ENCODE measurements at places on chromosomes 3 and 15.

DNA sequence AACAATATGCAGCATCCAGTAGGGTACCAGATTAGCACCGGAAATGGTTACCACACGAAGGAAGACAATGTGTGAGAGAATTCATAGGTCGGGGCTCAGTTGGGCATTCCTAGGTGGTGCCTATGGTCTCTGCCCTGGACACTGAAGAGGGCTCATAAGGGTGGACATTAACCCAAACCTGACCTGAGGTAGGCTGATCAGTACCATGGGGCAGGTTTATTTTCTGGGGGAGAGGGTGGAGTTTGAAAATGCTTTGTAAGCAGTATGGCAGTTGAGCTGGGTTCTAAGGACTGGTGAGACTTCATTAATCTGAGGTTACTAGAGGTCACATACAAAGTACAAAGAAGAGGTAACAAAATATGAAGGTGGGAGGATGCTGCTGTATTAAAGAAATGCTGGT, 68.4 kb downstream of the RPL22L1 start:
- no peaks in the 10 kb centered on the region for H3K27me3 ChIP-seq
- no peaks in the 10 kb centered on the region for H3K36me3 ChIP-seq
- no peaks in the 10 kb centered on the region for H3K4me1 ChIP-seq

DNA sequence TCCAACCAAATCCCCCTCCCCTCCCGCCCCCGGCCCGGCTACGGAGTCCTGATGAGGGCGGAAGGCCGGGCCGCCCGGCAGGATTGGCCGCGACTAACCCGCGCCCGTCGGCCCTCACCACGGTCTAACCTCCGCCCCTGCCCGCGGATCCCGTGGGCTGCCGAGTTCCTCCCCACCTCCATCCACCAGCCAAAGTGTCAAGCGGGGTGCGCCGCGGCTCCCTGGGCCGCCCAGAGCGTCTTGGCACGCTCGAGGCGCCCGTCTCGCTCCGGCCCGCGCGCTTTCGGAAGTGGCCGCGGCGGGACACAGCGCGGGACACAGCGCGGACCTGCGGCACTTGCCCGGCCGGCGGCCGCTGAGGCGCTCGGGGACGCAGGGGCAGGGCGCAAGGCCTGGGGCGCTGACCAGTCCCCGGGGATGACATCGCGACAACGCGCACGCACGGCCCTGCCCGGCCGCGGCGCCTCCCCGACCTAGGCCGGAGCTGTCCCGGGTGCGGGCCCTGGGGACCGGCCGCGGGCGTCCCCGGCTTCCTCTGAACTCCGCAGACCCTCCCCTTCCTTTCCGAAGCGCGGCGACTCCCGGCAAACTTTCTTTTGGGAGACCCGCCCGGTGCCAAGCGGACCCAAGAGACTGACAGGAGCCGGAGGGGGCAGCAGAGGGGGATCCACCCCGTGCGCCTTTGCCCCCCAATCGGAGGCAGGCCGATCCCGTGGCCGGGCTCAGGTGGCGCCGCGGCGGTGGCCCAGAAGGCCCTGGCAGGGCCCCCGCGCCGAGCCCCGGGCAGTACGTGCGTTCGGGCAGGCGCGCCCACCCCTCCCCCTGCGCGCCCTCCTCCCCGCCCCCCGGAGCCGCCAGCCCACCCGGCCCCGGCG, 112.8 kb upstream of the ICE2 start:
- H3K27ac ChIP-seq = peak overlapping the region; percentile 96
- peak overlapping the region; percentile 57 for H3K4me3 ChIP-seq
- peaks cover 53% of the 10 kb centered on the region for H3K4me1 ChIP-seq
- peak; percentile 20 for DNase-seq
- H3K27me3 ChIP-seq = no peaks in the 10 kb centered on the region

GRCh38 chr3:66989241-66989640, 8.9 kb upstream of the KBTBD8 start:
- no peak for DNase-seq
- H3K36me3 ChIP-seq = no peaks in the 10 kb centered on the region
- no peaks in the 10 kb centered on the region for H3K27me3 ChIP-seq
- H3K27ac ChIP-seq = no peak overlapping the region
- H3K4me3 ChIP-seq = no peak overlapping the region

- no peaks in the 10 kb centered on the region for H3K4me1 ChIP-seq
- no peak for DNase-seq
- H3K27me3 ChIP-seq = no peaks in the 10 kb centered on the region
- no peak overlapping the region for H3K27ac ChIP-seq
- H3K4me3 ChIP-seq = no peak overlapping the region
- H3K36me3 ChIP-seq = no peaks in the 10 kb centered on the region
Observed at GRCh38 chr3:177946936-177947335, 589.3 kb upstream of the KCNMB2 start.

DNA sequence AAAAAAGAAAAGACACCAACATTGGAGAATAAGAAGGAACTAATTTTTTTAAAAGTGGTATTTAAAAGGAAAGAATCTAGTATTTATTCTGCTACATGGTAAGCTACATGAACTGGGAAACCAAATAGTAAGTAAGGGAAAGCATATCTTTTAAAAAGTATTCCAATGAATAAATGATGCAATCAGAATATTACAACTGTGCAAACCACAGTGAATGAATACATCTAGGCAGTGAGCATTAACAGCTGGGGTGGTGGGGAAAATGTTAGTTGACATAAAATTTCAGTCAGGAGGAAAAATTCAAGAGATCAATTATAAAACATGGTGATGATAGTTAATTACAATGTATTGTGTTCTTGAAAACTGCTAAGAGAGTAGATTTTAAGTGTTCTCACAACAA, 16.9 kb downstream of the ICE2 start:
- no peak overlapping the region for H3K27ac ChIP-seq
- DNase-seq = no peak
- no peaks in the 10 kb centered on the region for H3K27me3 ChIP-seq
- H3K4me1 ChIP-seq = no peaks in the 10 kb centered on the region
- H3K4me3 ChIP-seq = no peak overlapping the region

- H3K4me1 ChIP-seq = peaks cover 13% of the 10 kb centered on the region
- no peaks in the 10 kb centered on the region for H3K36me3 ChIP-seq
- no peak for DNase-seq
- H3K4me3 ChIP-seq = no peak overlapping the region
- H3K27me3 ChIP-seq = no peaks in the 10 kb centered on the region
Observed at GRCh38 chr3:46462111-46462510, 2.6 kb downstream of the LTF start.

DNA sequence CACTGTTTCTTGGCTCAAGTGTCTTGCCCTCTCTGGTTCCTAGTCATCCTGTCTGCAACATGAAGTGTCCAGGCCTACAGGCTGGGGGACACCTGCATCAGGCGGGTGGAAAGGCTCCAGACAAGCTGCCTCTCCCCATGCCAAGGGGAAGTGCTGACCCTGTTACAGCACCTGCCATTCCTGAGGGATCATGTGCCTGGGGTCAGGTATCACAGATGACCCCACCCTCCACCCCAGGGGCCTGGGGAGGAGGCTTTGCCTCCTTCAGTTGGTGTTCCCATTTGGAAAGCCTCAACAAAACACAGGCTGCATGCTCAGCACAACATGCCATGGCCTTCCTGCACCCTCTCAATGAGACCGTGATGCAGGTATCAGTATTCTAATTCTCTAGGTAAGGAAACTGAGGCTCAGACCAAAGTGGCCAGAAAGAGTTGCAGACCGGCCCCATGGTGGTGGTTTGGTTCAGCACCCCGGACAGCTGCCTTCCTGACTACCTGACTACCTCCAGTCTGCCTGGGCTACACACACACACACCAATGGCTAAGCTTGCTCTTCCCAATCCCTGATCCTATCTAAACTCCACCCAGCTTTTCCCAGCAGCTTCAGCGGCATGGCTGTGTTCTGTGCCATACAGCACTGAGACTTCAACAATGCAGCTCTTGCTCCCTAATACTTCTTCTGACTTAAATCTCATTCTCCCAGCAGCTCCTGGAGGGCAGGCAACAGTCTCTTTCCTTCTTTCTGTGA, 69.7 kb upstream of the LINGO1 start:
- DNase-seq = no peak
- H3K4me3 ChIP-seq = no peak overlapping the region
- H3K27ac ChIP-seq = no peak overlapping the region
- peaks cover 15% of the 10 kb centered on the region for H3K27me3 ChIP-seq

GRCh38 chr3:4752201-4753072, 226.8 kb upstream of the BHLHE40 start:
- no peak overlapping the region for H3K27ac ChIP-seq
- no peak for DNase-seq
- H3K36me3 ChIP-seq = no peaks in the 10 kb centered on the region
- H3K4me1 ChIP-seq = peaks cover 46% of the 10 kb centered on the region
- H3K4me3 ChIP-seq = no peak overlapping the region

All from gastrocnemius medialis (tissue), 4 donors.